ENCODE measurements at places on chromosomes 6 and 20.

GRCh38 chr6:16637635-16638034, 123.6 kb downstream of the ATXN1 start:
- no peak for DNase-seq

DNA sequence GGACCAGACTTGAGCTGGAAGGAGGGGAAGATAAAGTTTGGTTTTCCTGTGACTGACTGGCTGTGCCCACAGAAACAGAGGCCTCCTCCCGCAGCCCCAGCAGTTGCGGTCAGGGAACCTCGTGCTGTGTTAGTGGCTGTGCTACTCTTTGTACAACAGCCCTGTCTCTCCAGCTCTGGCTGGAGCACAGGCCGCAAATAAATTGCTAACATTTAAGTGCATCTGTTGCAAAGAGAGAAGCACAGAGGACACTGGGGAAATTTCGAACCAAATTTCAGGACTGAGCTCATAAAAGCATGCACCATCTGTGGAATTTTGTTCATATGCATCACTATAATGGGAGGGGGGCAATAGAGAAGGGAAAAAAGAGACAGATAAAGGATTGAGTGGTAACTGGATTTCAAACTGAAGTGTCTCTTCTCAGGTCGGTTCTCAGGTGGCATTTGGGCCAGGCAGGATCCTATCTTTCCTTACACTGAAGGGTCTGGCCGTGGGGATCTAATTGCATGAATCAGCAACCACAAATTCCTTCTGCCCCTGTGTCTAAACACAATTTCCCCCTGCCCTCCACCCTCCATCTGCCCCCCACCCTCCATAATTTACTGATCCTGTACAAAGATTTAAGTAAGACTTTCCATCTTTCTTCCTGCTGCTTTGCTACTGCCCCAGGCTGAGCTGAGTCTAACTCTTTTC, 88.9 kb upstream of the ATXN1 start:
- DNase-seq = no peak

DNA sequence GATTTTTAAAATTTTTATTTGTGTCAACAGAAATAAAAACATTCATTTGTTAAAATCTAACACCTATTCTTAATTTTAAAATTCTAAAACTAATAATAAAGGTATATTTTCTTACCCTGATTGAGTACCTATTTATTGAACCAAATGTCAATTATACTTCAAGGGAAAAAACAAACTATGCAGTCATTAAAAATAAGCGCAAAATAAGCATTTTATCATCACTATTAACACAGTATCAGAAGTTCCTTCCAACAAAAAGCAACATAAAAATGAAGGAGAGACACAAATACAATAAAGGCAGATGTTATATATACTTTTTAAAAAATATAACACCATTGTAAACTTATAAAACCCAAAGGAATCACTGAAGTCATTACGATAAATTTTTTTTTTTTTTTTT, 52.7 kb downstream of the ZHX3 start:
- no peak for DNase-seq

DNA sequence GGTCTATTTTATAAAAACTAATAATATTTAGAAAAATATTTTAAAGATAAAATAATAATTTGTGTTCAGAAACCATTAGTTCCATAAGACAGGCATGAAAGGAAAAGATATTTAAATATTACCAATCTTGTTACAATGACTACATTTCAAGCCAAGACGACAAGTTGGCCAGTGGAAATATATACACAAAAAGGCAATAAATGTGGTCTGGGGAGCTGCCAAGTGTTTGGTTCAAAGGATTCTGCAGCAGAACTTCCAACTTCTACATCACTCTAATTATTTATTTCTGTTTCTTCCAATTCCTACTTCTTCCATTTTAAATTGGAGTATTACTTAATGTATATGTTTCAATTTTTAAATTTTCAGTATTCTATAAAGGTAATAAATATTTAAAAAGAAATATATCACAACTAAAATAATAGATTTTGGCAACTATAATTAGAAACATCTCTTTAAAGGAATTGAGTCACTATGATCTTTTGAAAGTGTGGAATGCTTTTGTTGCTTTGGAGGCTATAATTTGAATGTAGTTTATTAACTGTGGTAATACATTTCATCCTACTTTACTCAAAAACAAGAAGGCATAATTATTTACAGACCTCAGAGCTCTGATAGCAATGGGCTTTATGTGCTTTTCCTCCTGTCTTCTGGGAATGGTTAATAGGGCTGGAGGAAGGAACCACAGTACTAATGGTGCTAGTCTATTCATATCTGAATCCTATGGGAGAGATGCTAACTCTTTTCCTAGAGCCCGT, 129.7 kb upstream of the FAM184A start:
- no peak for DNase-seq

- no peak for DNase-seq
Measured at GRCh38 chr6:52399511-52400312, 20.4 kb upstream of the EFHC1 start.

DNA sequence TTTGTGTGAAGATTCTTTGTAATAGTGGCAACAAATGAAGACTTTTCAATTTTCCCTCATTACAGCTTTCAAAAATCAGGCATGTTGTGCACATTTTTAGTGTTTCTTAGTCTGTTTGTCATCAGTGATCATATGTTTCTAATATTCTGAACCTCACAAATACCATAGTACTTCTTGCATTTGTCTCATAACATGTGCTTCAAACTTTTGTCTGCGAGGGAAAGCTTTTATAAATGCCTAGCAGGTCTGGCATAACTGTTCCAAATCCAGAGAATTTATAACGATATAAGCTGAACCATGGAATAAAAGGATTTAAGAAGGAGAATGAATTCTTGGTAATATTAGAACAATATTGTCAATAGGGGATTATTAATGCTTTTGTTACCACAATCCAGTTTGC, 670.2 kb downstream of the RFPL4B start:
- DNase-seq = no peak

DNA sequence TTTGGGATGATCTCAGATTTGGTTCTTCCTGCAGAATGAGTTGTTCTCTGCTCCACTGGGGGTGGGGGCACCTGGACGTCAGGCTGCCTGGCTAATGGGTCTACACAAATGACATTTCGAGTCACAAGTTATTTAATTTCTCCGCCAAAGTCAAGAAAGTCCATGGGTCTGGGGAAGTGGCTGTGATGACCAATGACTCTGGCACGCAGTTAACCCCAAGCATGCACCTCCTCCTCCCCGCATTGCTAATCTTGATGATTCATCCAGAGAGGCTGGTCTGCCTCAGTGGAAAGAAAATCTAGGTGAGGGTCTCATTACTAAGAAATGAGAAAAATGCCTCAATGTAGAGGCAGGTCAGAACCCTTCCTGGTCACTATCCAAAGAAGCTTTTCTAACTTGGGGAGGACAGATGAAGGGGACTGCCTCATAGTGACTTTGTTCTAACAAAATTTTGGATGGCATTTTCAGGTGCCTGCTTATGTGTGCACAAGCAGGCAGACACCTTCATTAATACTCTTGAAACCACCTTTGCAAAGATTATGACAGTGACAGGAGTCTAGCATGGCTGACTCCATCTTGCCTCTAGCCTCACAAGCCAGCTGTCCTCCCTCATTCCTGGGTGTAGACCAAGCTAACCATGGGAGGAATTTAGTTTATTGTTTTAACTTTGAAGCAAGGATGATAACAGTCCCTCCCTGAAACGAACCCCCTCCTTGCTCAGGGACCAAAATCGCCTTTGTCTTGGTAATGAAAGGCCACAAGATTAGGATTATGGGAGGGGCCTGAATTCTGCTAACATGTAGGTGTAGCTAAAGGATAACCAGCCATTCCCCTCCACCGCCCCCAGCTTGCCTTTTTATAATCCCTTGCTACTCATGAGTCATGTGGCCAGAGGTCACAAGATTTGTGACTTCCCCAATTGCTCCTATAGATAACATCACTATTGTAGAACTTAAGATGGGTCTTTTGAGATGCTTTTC, 98.6 kb upstream of the MRPS10 start:
- no peak for DNase-seq

DNA sequence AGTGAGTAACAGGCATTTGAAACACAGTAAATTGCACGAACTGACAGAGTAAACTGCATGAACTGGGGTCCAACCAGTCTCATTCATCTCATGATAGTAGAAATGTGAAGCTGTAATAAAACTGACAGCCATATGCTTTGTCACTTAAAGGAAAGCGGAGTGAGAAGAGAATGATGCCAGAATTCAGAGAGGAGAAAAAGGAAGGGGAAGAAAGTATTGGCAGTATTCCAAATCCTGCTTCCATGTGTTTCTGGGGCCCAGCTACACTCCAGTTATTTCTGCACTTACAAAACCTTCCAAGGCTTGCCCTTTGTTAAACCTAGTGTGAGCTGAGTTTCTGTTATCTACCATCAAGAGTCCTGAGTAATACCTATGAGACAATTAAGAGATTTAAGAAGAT, 17.2 kb downstream of the SNX14 start:
- no peak for DNase-seq

Data from stimulated activated CD4-positive, alpha-beta T cell treated with anti-CD3 and anti-CD28 coated beads, Interleukin-15, amount 100 ng/mL, for 1 hour (primary cell).